ENCODE measurements at places on chromosomes 1 and 21.

DNA sequence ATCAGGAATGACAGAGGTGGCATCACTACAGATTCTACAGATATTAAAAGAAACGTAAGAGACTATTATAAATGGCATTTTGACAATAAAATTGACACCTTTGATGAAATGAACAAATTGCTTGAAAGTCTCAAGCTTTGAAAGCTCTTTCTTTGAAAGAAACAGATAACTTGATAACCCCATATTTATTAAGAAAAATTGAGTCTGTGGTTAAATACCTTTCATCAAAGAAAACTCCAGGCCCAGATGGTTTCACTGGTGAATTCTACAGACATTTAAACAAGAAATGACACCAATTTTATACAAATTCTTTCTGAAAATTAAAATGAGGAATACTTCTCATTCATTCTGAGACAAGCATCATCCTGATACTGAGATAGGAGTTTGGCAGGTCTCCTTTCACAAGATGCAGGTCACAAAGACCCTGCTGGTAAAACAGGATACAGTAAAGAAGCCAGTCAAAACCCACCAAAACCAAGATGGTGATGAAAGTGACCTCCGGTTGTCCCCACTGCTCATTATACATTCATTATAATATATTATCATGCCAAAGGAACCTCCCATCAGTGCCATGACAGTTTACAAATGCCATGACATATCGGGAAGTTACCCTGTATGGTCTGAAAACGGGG is 210.9 kb downstream of the AKT3 start:
- DNase-seq, result no peak

DNA sequence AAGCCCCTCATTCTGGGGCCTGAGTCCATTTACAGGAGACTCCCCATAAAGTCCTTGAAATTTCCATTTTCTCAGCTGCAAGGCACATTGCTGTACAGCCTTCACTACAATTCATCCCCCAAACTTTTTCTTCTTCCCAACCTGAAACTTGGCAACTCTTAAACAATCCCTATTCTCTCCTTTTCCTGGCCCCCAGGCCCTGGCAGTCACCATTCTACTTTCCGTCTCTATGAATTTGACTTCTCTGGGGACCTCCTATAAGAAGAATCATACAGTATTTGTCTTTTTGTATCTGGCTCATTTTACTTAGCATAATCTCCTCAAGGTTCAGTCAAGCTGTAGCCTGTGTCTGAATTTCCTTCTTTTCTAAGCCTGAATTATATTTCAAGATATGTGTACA is 332.9 kb downstream of the PCP4 start:
- no peak for DNase-seq

GRCh38 chr1:58941471-58942289 is 157.8 kb upstream of the JUN start:
- peak; percentile 67 for DNase-seq

DNA sequence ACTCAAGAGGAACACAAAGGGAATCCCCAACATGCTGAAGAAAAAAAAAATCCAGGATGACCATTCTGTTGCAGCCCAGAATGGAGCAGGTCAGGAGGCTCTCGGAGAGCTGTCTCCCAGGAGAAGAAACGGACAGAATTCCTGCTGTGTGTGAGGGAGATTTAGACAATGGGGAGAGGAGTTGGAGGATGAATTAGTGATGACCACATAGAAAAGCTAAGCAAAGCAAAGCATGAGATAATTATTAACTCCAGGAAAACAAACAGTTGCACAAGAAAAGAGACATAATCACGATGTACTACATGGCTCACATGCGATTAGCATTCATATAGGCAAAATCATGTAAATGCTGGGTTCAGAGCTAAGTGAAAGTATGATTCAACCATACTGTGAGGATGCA is 61.1 kb upstream of the SMYD2 start:
- no peak for DNase-seq

- DNase-seq, result no peak
Observed at GRCh38 chr21:24824209-24824608, 783.1 kb downstream of the MRPL39 start.

DNA sequence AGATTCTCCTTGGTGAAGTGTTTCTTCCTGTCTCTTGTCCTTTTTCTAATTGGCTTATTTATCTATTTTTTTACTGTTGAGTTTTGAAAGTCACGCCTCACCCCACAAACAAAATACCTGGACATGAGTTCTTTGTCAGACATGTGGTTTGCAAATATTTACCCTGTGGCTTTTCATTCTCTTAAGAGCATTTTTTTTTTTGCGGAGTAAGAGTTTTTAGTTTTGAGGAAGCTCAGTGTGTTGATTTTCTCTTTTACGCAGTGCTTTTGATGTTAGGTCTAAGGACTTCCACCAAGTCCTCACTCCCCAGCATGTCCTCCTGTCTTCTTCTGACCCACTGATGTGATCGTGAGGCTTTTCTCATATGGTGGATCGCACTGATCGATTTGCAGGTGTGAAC is 7.6 kb downstream of the DFFB start:
- DNase-seq, result no peak

- no peak for DNase-seq
Observed at GRCh38 chr1:182811975-182812722, 22.6 kb downstream of the NPL start.

- DNase-seq, result no peak
Observed at GRCh38 chr1:246146804-246147523, 360.1 kb downstream of the SMYD3 start.

- no peak for DNase-seq
Observed at GRCh38 chr21:36602735-36603134, 96.2 kb upstream of the SIM2 start.

DNA sequence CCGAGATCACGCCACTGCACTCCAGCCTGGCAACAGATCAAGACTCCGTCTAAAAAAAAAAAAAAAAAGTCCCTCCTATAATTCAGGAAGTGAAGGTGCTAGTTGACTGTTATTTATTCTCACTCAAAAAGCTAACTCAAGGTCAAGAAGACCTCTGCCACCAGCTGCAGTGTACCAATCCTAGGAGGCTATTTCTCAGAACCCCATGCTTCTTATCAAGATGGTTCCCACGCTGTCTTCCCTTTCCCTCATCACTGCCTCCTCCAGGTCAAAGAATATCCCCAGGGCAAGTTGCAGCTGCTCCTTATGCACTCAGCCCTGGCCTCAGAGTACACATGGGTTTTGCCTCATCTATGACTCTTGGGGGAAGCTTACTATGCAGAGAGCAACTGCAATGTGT is 53.6 kb downstream of the RERE start:
- no peak for DNase-seq

- DNase-seq, result peak; percentile 20
Observed at GRCh38 chr1:212613440-212614335, 5.1 kb downstream of the ATF3 start.

- DNase-seq, result no peak
Observed at GRCh38 chr1:156914440-156914856, 6.0 kb upstream of the LRRC71 start.

DNA sequence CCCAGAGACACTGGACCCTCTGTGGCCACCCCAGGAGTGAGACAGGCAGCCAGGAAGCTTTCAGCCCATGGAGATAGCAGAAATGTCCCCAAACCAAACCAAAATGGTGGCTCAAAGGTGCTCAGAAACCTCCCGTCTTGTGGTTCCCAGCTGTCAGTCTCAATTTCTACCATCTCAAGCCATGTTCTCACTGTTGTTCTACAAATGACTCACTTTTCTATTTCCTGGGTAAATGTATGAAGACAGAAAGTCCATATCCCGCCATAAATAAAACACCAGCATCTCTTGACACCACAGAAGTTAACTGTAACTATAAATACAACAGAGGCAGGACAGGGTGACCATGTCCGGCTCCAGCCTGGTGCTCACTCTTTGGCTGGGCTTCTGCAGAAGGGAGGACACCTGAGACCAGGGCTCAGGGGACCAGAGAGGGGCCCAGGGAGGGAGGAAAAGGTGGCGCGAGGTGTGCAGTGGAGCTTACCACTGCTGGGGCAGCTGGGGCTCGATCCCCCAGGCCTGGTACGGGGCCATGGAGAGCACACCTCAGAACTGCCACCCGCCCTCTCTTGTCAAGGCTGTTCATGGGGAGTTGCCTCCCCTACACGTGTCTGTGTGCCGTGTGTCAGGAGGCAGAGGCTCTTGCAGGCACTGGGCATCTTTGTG is 43.6 kb downstream of the EPHB2 start:
- DNase-seq, result no peak

GRCh38 chr1:117780687-117781475 is 148.5 kb downstream of the GDAP2 start:
- no peak for DNase-seq

GRCh38 chr1:61374156-61374555 is 291.8 kb downstream of the NFIA start:
- no peak for DNase-seq

GRCh38 chr1:208045463-208046260 is 134.7 kb upstream of the CD34 start:
- DNase-seq, result no peak

DNA sequence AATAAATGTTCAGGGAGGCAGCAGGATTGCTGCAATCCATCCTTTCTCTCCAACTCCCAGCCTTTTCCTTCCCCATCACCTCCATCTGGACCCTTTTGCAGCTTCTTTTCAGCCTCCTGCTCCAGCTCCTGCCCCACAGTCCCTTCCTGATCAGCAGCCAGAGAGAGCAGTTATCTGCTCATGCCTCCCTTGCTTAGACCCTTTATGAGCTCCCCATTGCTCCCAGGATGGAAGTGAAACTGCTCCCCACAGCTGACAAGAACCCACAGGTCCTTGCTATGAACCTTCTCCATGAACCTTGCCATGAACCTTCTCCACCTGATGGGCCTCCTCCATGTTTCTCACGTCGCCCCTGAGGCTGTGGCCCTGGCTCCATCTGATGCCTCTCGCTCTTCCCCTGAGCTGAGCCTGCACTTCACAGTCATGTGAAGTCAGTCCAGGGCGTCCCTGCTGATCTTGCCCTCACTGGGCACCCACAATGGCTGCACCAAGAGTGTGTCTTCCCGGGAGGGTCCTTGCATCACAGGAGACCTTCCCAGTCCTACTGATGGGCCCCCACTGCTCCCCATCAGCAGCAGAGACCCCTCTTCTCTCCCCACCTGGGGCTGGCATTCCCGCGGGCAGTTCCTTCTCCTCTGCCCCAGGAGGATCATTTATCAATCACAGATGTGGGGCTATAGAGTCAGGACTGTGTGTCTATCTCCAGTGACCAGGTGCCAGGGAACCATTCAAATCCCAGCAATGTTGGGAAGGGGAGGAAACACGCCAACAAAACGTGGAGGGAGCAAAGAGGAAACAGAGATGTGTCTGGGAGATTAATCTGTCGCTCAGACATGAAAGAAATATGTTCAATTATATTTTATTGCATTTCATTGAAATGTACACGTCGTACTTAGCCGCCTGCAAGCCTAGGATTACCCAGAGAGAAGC is 73.1 kb downstream of the MATN1 start:
- no peak for DNase-seq

DNA sequence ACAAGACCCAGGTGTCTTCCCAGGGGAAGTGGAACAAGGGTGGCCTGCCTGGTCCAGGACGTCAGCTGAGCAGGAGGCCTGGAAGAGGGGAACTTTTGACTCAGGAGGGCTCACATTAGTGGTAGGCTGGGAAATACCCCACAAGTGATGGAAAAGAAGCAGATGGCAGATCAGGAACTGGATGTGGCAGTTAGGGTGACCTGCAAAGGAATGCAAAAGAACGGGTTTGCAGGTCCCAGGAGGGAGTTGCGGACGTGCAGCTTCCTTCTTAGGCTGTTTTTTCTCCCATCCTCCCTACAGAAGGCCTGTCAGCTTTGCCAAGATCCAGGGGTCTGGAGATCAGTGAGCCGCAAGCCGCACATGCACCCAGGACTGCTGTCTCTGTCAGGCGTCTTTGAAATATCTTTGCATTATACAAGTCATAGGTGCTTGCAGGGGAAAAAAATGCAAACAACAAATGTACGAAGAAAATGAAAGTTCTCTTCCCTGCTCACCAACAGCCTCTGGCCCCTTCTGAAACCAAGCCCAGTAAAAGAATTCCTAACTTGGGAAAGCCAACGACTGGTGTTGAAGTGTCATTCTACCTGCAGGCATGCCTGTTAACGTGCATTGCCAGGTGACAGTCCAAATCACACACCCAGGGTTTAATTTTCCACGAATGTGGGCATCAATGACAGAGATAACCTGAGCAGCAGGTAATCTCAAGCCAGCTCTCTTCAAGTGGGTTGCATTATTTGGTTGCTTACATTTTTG is 34.4 kb downstream of the NENF start:
- DNase-seq, result no peak

- DNase-seq, result peak; percentile 23
Observed at GRCh38 chr1:174023440-174023839, 1.3 kb upstream of the RC3H1 start.

DNA sequence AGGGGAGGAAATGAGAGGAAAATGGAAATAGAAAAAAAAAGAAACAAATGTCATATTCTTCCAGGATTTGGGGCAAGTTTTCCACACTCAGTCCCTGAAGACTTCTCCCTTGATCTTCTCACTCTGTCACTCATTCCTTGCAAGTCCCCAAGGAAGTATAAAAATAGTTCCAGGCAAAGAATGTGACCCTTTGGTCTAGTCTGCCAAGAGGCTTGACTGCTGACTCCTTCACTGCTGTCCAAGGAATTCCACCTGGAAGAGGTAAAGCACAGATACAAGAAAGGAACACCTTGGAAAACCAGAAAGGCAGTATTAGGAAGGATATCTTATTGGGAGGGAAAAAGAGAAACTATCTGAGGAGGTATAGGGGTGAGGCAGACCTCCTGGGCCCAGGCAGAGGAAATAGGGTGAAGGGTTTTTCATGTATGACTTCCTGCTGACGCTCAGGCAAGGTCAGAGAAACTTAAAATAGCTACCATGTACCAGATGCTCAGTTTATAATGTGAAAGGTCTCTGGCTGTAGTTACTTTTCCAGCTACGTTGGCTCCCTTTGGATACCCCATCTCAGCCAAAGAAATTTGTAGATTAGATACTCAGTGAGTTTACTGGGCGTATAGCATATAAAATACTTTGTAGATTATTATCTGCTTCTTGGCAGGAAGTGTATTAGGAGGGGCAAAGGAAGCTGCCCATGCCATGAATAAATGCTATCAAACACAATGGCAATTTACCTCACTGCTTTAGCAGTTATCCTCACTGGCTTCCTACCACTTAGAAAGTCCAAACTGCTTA is 2.0 kb upstream of the GJA5 start:
- peak; percentile 19 for DNase-seq

DNA sequence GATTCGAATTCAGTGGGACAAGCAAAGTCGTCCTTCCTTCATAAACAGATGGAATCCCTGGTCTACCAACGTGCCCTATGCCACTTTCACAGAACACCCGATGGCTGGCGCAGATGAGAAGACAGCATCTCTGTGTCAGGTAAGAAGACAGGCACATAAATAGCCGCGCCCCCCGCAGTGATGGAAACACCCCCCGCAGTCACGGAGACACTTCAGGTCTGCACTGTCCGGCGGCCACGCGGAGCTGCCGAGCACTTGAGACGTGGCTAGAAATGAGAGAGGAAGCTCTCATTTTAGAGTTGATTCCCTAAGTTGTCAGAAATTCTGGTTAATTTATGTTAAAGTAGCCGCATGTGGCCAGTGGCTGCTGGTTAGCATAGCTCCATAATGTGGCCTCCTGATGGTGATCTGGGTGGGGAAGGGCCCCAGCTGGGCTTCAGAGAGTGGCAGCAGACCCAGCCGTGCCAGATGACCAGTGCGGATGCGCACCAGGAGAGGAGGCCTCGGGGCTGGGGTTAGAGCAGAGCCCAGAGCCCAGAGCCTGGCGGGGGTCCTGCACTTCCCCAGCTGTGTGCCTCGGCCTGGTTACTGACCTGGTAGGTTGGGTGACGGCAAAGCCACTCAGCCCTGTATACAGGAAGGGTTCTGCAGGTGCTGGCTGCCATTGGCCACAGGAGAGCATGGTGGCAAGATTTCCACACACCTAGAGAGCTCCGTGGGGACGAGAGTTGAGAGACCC is 2.9 kb downstream of the TPRG1L start:
- DNase-seq, result no peak

GRCh38 chr1:33965086-33965485 is 101.2 kb downstream of the HMGB4 start:
- DNase-seq, result no peak

Measured in CD4-positive, alpha-beta T cell treated with Interleukin-12 subunit alpha and Interleukin-12 subunit beta, for 1 hour (primary cell).